Activated CD4-positive, alpha-beta T cell treated with anti-CD3 and anti-CD28 coated beads, Interleukin-2, amount 10 ng/mL, durations not matched to agents 7 days and 5 days (primary cell): ENCODE measurements at places on chromosomes 5 and 9. TPM values are rescaled to one million over a fixed set of nuclear protein-coding genes. Genes with fewer than 3 reads are reported as not detected.

Gene KCNN2
- not detected for total RNA-seq

GRCh38 chr9:117763314-117763713, 59.1 kb downstream of the TLR4 start:
- H3K4me1 ChIP-seq: no peaks in the 10 kb centered on the region
- no peak overlapping the region for H3K27ac ChIP-seq
- H3K27me3 ChIP-seq: peaks cover 10% of the 10 kb centered on the region
- H3K36me3 ChIP-seq: no peaks in the 10 kb centered on the region

DNA sequence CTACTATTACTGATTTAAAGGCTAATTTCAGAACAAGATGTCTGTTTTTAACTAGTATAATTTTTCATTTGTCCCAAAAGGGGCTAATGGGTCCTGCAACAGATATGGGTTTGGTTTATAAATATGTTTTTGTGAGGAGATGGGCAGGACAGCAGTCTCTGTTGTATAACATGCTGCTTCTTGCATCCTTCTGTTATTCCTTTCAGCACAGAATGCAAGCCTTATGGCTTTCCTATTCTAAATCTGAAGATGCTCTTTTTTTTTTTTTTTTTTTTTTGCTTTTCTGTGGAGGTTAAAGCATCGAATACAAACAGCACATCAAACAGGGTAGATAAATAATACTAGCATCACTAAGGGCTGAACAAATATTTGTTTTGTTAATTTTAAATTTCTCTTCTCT, 235.7 kb downstream of the EFNA5 start:
- no peak overlapping the region for H3K4me3 ChIP-seq
- no peaks in the 10 kb centered on the region for H3K36me3 ChIP-seq
- no peaks in the 10 kb centered on the region for H3K27me3 ChIP-seq
- no peaks in the 10 kb centered on the region for H3K4me1 ChIP-seq
- no peak overlapping the region for H3K27ac ChIP-seq

DNA sequence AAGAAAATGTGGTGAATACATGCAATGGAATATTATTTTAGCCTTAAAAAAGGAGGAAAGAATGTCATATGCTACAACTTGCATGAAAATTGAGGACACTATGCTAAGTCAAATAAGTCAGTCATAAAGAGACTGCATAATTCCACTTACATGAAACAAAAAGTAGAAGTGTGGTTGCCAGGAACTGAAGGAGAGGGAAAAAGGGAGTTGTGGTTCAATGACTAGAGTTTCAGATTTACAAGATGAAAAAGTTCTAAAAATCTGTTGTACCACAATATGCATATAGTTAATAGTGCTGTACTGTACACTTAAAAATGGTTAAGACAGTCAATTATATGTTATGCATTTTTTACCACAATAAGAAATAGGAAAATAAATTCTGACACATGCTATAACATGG, 95.4 kb downstream of the SLC44A1 start:
- no peak overlapping the region for H3K27ac ChIP-seq
- H3K4me1 ChIP-seq: peaks cover 25% of the 10 kb centered on the region
- no peak overlapping the region for H3K4me3 ChIP-seq
- peaks cover 5% of the 10 kb centered on the region for H3K36me3 ChIP-seq
- no peaks in the 10 kb centered on the region for H3K27me3 ChIP-seq
- DNase-seq: no peak

DNA sequence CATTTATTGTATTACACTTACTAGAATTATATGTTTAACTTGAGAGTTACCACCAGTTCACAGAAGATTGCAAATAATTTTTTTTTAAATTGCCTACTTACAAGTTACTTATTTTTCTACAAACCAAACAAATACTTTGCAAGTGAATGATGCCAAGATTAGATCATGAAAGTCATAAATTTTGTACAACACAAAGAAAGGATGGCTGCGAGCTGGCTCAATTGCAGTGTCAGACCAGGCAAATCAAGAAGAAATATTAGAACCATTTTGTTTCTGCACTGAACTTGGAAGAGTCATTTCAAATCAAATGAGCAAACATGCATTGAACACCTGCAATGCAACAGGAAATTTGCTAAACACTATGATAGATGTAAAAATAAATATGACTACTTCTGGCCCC, 97.3 kb downstream of the PLCXD3 start:
- no peak for DNase-seq
- no peak overlapping the region for H3K4me3 ChIP-seq
- no peak overlapping the region for H3K27ac ChIP-seq
- no peaks in the 10 kb centered on the region for H3K27me3 ChIP-seq
- no peaks in the 10 kb centered on the region for H3K4me1 ChIP-seq

Gene EPB41L4B
- total RNA-seq: not detected

DNA sequence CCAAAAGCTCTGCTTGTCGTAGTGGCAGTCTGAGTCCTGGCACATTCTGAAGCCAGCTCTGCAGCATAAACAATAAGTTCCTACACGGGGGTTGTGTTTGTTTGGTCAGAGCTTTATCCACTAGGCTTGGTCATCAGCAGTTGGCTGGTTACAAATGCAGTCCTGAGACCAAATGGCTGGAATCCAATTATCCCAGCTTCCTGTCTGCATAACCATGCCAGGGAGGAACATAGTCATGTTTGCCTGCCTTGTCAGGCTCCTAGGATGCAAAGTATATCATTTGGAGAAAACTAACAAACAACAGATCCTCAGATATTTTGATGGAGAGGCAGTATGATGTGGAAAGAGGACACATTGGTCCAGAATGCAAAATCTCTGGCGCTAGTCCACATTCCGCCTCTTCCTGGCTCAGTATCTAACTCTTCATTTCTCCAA, 85.8 kb downstream of the FBXO38 start:
- no peaks in the 10 kb centered on the region for H3K4me1 ChIP-seq
- DNase-seq: no peak
- H3K4me3 ChIP-seq: no peak overlapping the region
- H3K27me3 ChIP-seq: peaks cover 9% of the 10 kb centered on the region
- no peaks in the 10 kb centered on the region for H3K36me3 ChIP-seq
- no peak overlapping the region for H3K27ac ChIP-seq

DNA sequence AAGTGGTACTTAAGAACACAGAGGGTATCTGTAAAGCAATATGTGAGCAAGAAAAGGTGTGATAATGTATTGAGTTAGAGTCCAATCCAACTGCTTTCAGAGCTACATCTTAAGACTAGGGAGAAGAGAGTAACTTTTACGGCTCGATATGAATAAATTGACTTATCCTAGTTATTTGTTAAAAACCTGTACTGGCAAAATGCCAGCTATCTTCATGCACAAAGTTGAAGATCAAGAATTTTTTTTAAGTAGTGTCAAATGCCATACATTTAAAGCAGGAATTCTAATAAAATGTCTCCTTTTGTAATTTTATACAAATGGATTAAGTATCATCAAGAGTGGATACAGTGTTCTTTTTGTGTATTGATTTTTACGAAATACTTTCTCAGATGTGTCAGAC, 305.2 kb downstream of the KIAA0825 start:
- H3K4me1 ChIP-seq: no peaks in the 10 kb centered on the region
- DNase-seq: no peak
- H3K36me3 ChIP-seq: no peaks in the 10 kb centered on the region
- H3K27ac ChIP-seq: no peak overlapping the region
- H3K4me3 ChIP-seq: no peak overlapping the region
- no peaks in the 10 kb centered on the region for H3K27me3 ChIP-seq

Gene GRM6
- total RNA-seq: not detected

DNA sequence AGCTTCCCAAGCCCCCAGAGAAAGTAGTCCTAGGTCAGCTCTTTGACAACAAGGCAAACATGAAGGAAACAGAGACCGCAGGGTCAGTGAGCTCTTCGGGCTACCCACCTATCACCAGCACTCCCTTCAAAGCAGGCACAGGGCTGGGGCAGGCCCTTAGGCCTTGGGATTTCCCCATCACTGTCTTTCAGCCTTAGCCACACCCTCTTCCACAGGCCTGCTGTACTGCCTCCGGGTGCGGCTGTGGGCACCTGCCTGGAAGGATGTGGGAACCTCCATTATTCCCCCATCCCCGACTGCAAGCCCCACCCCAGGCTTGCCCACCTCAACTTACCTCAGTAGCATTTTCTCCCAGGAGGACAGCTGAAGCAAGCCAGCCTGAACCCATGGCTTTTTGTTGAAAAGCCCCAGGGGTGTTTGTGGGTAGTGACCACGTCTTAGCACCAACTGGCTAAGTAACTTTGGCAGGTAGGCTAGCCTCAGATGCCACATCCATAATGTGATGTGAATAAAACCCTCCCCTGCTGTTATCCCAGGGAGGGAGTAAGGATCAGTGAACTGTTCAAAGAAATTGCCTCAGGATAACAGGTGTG, 100.2 kb downstream of the PIK3R1 start:
- H3K27ac ChIP-seq: no peak overlapping the region
- H3K4me1 ChIP-seq: peaks cover 11% of the 10 kb centered on the region
- peak; percentile 10 for DNase-seq
- H3K27me3 ChIP-seq: peaks cover 7% of the 10 kb centered on the region
- H3K36me3 ChIP-seq: no peaks in the 10 kb centered on the region
- H3K4me3 ChIP-seq: no peak overlapping the region

- no peak overlapping the region for H3K4me3 ChIP-seq
- H3K4me1 ChIP-seq: no peaks in the 10 kb centered on the region
- no peaks in the 10 kb centered on the region for H3K27me3 ChIP-seq
- no peak for DNase-seq
- no peak overlapping the region for H3K27ac ChIP-seq
- H3K36me3 ChIP-seq: no peaks in the 10 kb centered on the region
These were observed 268.6 kb upstream of the ARRDC3 start for GRCh38 chr5:91651704-91652103.

Gene TNPO1
- total RNA-seq: 74.0 TPM

Gene EPB41L4A
- 1.2 TPM for total RNA-seq

GRCh38 chr9:107208121-107208520, 75.0 kb upstream of the RAD23B start:
- H3K4me3 ChIP-seq: no peak overlapping the region
- no peak for DNase-seq
- H3K27me3 ChIP-seq: peaks cover 4% of the 10 kb centered on the region
- no peaks in the 10 kb centered on the region for H3K36me3 ChIP-seq

Gene EFNA5
- not detected for total RNA-seq

Gene ADAMTS2
- total RNA-seq: not detected

GRCh38 chr9:32424616-32425015, 40.2 kb downstream of the ACO1 start:
- no peak overlapping the region for H3K27ac ChIP-seq
- no peak for DNase-seq
- H3K4me1 ChIP-seq: peaks cover 11% of the 10 kb centered on the region
- no peak overlapping the region for H3K4me3 ChIP-seq
- H3K36me3 ChIP-seq: peaks cover 17% of the 10 kb centered on the region
- no peaks in the 10 kb centered on the region for H3K27me3 ChIP-seq

Gene MORN5
- total RNA-seq: not detected

GRCh38 chr5:87400305-87400899, 12.3 kb downstream of the CCNH start:
- H3K27ac ChIP-seq: no peak overlapping the region
- no peaks in the 10 kb centered on the region for H3K27me3 ChIP-seq
- H3K4me1 ChIP-seq: peaks cover 30% of the 10 kb centered on the region

- peaks cover 14% of the 10 kb centered on the region for H3K36me3 ChIP-seq
- no peak for DNase-seq
- H3K27ac ChIP-seq: peak overlapping the region; percentile 2
These were observed 869 bp upstream of the ESM1 start for GRCh38 chr5:54986269-54986654.

Gene HSPA4
- 89.5 TPM for total RNA-seq

GRCh38 chr9:134816264-134816663, 64.3 kb upstream of the FCN2 start:
- no peaks in the 10 kb centered on the region for H3K36me3 ChIP-seq
- H3K4me1 ChIP-seq: no peaks in the 10 kb centered on the region
- no peak overlapping the region for H3K27ac ChIP-seq
- no peak for DNase-seq
- H3K4me3 ChIP-seq: no peak overlapping the region

DNA sequence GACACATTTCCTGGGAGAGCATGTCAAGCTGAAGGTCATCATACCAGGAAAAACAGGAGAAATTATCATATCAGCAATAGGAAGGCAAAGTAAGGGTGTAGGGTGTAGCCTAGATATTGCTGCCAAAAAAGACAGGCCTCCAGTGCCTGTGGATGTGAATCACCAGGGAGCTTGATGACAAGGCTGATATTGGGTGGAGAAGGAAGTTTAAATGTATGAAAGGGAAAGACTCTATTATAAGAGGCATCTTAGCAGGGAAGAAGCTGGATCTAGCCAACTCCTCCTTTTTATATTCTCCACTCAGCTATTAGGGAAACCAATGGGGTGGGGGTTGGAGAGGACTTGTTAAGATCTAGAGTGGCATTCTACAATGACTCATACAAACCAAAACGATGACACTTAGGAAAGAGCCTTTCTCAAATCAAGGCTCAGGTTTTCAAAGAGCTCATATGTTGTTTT, 13.4 kb upstream of the TXNDC8 start:
- H3K27me3 ChIP-seq: no peaks in the 10 kb centered on the region
- no peak for DNase-seq
- H3K36me3 ChIP-seq: no peaks in the 10 kb centered on the region
- H3K27ac ChIP-seq: no peak overlapping the region

DNA sequence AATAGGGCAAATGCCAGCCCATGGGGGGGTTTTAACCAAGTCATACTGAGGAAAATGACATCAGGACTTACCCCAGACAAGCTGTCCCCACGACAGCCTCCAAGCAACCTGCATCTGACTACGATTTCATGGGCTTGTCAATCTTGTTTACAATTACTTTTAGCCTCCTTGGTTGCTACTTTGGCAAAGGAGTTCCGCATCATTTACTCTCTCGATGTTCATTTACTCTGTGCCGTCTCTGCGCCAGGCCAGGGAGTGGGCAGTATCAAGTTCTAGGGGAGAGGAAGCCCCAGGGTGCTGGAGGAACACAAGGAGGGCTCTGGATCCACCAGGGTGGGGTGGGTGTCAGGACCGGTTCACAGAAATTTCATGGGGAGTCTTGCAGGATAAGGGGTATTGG, 23.9 kb downstream of the PTPN3 start:
- H3K36me3 ChIP-seq: no peaks in the 10 kb centered on the region
- H3K4me1 ChIP-seq: no peaks in the 10 kb centered on the region
- H3K27me3 ChIP-seq: peaks cover 27% of the 10 kb centered on the region
- no peak for DNase-seq
- H3K27ac ChIP-seq: no peak overlapping the region

DNA sequence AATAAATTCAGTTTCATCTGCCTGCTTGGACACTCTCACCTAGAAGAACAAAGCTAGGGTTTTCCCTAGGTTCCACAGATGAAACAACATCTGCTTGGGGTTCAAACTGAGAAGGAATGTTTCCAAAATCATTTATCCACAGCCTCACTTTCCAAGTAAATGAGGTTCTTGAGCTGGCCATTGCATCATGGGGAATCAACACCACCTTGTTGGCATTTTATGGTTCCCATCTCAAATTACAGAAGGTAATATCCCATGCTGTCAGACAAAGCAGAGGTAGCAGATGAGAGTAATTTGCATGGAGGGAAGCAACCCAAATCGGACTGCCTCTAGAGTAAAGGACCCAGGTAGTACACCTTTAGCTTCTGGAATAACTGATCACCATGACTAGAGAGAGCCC, 10.5 kb upstream of the NR4A3 start:
- H3K4me1 ChIP-seq: peaks cover 17% of the 10 kb centered on the region
- H3K27me3 ChIP-seq: peaks cover 9% of the 10 kb centered on the region
- H3K27ac ChIP-seq: no peak overlapping the region
- no peak overlapping the region for H3K4me3 ChIP-seq

GRCh38 chr5:147619281-147619878, 109.5 kb upstream of the DPYSL3 start:
- H3K27ac ChIP-seq: no peak overlapping the region
- no peaks in the 10 kb centered on the region for H3K27me3 ChIP-seq
- H3K4me1 ChIP-seq: no peaks in the 10 kb centered on the region
